ENCODE measurements at places on chromosomes 2 and 18.

DNA sequence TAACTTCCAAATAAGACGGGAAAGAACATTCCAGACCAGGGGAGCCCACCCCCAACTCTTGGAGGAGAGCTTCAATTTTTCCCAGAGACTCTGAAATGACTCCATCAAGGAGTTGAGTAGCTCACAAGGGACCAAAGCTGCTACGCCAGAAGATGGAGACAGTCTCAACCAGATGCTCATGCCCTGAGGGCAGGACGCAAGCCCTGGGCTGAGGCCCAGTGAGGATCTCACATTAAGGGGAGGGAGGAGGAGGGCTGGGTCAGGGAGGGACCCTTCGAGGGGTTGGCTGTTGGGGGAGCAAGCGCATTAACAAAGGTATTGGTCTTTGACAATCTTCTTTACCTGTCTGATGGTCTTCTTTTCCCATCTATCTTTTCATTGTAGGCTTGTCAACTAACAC lies 141.3 kb upstream of the SLC1A4 start:
- no peak for DNase-seq

DNA sequence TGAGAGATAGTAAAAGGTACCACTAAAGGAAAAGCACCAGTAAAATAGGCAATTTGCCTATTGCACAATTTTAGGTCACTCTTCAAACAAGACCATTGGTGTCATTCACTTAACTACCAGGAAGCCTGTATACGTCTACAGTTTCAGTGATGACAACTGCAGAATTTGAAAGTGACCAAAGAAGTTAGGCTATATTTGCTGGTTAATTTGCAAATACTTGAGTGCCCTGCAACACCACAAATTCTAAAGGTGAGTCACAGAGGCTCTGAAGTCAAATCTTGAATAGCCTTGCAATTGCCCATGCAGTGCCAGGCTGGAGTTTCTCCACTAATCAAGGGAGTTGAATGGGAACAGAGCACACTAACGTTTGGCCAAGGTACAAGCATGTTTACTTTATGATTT lies 128.7 kb upstream of the CCDC68 start:
- DNase-seq = no peak

GRCh38 chr2:179427065-179427464 lies 162.4 kb upstream of the SESTD1 start:
- no peak for DNase-seq

DNA sequence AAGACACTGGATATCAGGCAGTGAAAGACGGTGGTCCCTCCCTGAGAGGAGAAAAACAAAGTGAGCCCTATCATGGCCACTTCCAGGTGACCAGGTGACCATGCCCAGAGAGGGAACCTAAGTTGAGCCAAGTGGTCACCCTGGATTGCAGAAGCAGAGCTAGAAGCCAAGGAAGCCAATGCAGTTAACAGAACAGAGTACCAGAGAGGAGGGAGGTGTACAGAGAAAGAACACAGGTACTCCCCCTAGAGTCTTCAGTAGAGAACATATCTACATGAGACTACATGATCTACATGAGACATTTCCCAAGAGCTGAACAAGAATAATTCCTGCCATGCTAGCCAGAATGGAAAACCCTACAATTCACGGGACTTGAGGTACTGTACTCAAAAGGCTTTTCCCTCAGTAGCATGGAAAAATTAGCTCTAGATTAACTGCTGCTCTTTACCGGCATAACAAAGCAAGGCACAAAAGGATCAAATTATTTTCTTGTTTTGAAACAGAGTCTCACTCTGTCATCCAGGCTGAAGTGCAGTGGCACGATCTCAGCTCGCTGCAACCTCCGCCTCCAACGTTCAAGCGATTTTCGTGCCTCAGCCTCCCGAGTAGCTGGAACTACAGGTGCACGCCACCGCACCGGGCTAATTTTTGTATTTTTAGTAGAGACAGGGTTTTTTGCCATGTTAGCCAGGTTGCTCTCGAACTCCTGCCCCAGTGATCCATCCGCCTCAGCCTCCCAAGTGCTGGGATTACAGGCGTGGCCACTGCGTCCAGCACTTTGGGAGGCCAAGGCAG lies 23.5 kb downstream of the ROCK2 start:
- DNase-seq = no peak

DNA sequence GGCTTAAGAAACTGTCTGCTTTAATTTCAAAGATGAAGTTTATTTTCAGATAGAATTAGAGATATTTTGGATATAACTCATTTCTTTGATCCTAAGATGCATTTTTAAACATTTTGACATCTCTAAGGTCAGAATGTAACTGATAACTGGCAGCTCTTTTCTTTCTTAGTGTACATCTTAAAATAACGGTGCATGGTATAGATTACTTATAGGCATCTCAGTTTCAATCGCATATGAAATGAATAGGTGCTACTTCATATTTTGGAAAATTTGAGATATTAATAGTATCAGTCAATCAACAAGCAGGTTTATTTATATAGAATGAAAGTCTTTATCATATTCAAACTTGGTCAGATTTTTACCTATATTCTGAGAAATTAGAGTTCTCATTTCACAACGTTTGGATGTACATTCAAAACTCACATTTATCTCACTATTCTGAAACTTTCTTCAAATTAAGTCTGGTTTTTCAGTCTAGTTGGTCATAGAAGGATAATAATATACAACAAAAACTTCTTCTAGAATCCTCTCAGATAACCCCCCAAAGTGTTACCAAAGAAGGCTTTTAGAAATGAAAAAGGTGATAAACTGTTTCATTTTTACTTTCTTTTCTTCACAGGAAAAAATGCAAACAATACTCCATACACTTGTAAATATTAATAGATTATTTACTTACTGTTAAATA lies 122.8 kb upstream of the WDSUB1 start:
- DNase-seq = no peak

GRCh38 chr2:1491751-1492150 lies 78.5 kb downstream of the TPO start:
- no peak for DNase-seq

All from cerebellar cortex (tissue), 1 donor.